T follicular helper cell (primary cell): ENCODE measurements at places on chromosomes 3 and 15.

GRCh38 chr15:98917417-98917816, 90.2 kb downstream of the PGPEP1L start:
- DNase-seq: no peak

DNA sequence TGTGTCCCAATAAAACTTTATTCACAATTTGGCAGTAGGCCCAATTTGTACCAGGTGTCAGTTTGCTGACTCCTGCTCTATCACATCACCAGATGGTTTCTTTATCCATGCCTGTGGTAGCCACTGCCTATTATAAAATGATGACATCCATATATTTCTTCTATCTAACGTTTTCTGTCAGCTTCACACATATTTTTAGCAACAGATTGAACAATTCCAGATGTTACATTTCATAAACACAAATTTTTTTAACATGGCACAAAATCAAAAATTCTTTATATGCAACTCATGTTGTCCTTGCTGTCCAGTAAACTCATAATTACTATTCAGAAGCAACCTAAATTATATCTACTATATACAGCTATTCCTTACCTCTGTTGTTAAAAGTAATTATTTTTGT, 1371.6 kb downstream of the NSUN3 start:
- no peak for DNase-seq

GRCh38 chr3:131795390-131796090, 239.3 kb downstream of the CPNE4 start:
- DNase-seq: no peak

GRCh38 chr3:48334605-48335004, 1.1 kb upstream of the SPINK8 start:
- no peak for DNase-seq

DNA sequence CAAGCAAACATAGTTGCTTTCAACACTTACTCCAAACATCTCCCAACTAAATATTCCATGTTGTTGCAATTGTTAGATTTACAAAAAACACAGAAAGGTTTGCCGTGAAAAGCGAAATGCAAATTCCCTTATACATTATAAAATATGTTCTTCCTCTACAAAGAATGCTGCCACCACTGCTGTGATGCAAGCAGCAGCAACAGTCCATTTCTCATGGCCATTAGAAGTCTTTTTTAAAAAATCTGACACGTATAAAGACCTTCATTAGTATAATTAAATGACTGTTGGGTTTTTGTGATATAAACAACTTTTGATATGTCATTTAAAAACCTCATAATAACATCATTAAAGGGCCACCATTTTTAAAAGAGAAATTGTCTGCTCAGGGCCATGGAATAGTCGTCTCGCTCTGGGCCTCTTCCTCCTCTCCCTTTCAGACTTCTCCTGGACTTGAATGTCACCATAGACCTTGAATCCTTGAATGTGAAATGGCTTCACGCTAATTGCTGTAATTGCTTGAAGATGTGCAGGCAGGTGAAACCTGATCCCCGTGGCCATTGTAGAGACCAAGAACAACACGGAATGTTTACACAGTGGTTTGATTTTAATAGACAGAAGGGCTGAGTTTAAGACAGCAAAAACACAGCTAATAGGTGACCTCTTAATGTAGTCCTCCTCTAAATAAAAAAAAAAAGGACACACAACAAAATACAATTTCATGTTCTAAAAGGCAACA, 450.4 kb downstream of the FOXP1 start:
- DNase-seq: no peak

DNA sequence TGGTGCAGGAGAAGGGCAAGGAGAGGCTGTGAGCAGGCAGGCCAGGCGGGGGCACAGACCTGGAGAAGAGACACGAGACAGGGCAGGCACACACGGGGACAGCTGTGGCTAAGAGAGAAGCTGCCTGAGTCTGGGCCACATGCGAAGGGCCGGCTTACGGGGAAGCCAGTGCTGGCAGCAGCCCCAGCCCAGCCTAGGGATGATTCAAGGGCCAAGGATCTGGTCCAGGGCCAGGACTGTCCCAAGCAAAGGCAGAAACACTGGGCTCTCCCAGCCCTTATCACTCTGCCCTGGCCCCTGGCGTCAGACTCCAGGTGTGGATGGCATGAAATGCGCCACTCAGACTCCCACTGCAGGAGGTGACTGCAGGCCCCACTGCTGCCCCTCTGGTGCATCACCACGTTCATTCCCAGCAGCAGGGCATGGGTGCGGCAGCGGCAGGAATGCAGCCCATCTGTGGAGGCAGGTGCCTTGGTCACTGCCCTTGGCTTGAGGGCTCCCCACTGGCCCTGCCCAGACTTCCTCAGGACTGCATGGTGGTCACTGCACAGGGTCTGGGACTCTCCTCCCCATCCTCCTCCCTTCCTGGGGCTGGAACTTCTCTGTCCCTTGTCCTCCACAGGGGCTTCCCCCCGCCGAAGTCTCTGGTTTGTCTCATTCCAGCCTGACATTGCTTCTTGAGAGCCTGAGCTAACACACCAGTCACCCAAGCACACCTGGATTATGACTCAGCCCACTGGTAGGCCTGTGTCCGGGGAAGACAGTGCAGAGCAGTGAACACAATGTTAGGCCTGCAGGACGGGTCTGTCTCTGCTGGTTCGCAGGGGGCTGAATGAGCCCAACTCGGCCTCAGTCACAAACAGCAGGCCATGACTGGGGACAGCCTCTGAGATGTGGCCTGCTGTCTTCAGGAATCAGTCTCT, 69.3 kb downstream of the TBC1D2B start:
- DNase-seq: no peak

DNA sequence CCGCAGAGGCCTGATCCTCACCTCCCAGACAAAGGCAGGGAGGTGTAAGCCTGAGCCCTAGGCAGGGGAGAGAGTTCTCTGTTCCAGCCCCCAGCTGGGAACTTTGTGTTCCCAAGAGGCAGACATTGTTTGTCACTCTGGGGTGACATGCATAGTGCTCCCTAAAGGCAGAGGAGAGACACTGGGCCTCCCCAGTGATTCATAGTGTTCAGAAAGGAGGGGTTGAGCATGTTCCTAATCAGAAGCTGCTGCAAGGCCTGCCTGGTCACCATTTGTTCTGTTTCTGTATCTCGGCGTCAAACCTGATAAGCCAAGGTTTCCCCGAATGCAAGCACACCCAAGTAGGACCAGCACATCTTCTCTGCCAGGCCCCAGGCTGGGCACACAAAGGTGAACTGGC, 24.0 kb upstream of the SLC6A6 start:
- DNase-seq: no peak
